AG09319 (cell line): ENCODE measurements at places on chromosomes 5 and 9.

DNA sequence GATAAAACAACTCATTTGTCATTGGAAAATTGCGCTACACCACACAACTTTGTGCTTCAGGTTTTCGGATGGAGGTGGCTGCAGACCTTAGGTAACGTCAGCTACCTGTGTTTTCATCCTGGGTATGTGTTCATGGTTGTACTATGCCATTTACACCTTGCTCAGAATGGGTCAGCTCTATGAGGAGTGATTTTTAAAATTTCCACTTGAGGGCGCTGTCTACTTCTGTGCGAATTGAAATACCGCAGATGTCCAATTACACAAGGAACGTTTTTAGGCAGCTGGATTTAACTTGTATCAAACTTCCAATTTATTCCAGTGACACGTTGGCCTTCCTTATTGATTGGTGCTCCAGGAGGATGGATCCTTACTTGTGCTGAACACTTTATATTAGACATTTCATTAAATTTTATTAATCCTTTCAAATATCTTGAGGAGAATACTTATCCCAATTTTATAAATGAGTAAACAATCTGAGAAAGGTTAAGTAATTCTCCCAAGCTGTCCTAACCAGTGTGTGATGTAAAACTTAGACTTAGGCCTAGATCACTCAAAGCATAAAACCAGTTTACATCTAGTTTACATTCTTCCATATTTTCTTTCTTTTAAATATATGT, 23.4 kb downstream of the DMRTA1 start:
- no peak for DNase-seq

GRCh38 chr5:10581424-10581748, 17.5 kb downstream of the ANKRD33B start:
- no peak for DNase-seq

GRCh38 chr5:179238628-179238970, 106.7 kb downstream of the ADAMTS2 start:
- no peak for DNase-seq

- DNase-seq = no peak
Measured at GRCh38 chr5:173315495-173316338, 12.5 kb downstream of the STC2 start.

GRCh38 chr5:141623186-141623585, 4.4 kb upstream of the DIAPH1 start:
- no peak for DNase-seq

GRCh38 chr5:92401492-92401891, 1018.4 kb upstream of the ARRDC3 start:
- no peak for DNase-seq

DNA sequence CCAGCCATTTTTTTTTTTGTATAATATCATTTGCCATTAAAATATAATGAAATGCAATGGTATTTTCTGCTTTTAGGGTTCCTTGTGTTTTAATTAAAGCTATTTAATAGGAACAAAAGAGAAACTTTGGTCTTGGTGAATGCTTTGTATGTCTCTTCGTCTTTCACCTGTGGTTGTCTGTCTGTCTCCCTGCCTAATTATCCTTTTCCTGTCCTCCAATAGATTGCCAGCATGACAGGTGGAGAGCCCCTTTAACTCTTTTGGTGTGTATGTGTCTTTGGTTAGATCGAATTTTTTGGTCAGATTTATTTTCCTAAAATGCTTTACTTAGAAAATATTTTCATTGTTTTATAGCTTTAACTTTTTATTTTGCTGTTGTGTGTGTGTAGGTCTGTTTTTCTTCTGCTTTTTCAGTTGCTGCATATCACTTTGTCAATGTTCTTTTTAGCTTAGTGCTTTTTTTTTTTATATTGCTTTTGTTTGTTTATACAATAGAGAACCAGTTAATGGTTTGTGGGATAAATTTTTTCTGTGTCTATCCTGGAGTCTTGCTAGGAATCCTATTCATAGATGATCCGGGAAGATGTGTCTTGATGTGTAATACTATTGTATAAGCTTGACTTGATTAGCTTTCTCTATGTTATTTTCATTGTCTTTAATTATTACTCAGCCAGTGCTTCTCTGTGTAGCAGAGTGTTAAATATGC, 8.6 kb downstream of the CHMP5 start:
- no peak for DNase-seq

GRCh38 chr5:137220523-137220927, 278.6 kb downstream of the SPOCK1 start:
- peak; percentile 32 for DNase-seq

DNA sequence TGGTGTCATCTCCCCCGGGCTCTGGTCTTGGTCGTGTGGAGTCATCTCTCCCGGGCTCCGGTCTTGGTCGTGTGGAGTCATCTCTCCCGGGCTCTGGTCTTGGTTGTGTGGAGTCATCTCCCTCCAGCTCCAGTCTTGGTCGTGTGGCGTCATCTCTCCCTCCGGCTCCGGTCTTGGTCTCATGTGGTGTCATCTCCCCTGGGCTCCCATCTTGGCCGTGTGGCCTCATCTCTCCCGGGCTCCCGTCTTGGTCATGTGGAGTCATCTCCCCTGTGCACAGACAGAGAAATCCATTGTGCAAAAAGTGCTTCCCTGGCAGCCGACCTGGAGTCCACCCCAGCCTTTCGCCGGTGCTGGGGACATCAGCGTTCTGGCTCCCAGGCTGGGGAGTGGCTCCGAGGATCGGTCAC, 91.1 kb upstream of the CACNA1B start:
- no peak for DNase-seq
